ENCODE measurements at places on chromosomes 3 and 15. TPM values are rescaled to one million over a fixed set of nuclear protein-coding genes. Genes with fewer than 3 reads are reported as not detected.

Gene GALNT15
- 12.9 TPM for total RNA-seq

Gene SKOR1
- 0.11 TPM for total RNA-seq

- no peak for DNase-seq
Observed at GRCh38 chr3:197010556-197011351, 18.9 kb downstream of the MELTF start.

DNA sequence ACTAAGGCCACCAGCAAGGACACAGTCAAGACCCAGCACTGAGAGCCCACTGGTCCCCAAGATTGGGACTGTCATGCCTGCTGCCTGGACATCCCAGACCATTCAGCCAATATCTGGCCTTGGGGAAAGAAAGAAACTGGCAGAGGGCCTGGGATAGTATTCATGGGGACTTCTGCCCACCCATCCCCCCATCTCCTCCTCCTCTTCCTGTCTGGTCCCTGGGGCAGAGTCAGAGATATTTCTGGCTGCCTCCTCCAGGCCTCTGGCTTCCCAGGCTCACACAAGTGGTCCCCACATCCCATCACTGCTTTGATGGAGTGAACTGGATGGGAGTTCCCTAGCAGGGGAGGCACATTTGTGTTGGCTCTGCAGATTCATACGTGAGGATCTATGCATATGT is 4.2 kb upstream of the RASL12 start:
- peak; percentile 69 for DNase-seq

- no peak for DNase-seq
Observed at GRCh38 chr3:42099020-42099765, 8.0 kb downstream of the TRAK1 start.

DNA sequence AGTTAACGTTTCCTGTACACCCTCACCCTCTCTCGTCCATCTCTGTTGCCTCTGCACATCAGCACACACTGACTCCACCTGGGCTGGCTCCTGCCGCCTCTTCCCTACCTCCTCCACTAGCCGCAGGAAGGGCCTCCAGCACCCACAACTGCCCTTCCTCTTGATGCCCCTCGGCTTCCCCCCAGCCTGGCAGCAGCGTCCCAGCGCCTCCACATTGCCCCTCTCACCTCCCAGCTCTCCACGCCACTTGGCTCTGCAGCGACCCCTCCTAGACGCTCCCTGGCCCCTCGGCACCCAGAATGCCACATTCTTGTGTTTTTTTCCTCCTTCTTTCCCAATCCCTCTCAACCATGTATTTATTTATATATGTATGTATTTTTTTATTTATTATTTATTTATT is 73.6 kb downstream of the ST8SIA2 start:
- DNase-seq = no peak

Gene EFCAB12
- total RNA-seq = not detected

Gene TGM4
- not detected for total RNA-seq

DNA sequence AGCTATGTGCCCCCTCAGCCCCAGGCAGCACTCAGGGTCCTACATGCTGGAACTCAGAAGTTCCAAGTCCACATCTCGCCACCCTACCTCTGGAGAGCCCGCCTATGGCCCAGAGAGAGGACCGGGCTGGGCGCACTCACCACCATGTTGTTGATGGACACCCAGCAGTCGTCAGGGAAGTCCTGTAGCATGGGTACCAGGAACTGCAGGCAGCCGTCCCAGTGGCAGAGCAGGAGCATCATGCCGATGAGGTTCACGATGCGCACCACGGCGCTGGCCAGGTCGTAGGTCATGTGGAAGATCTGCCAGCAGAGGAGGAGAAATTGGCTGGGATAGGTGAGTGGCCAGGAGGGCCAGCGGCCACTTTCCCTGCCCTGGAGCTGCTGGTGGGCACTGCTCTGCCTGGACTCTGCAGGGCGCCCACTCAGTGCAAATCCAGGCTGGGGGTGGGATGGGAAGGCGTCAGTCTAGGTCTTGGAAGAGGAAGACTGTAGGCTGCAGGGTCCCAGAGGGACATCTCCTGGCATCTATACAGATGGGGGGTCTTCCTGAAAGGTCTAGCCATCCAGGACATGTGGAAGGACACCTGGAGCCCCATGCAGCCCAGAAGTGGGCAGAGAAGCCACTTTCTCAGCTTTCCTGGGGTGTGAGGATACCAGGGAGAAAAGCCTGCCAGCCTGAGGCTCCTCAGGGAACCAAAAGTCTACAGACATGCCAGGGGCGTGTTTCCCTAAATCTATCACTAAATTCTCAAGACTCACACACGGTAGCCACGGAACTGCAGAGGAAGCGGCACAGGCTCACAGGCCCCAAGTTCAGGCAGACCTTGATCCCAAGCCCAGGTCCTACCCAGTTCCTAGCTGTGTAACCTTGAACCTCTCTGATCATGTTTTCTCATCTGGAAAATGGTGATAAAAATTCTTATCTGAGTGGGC is 36.5 kb downstream of the HCN4 start:
- no peak for DNase-seq
